A549 treated with RU486 at 1 μM for 4 hours (cell line): ENCODE measurements at places on chromosomes 2 and 18. TPM values are rescaled to one million over a fixed set of nuclear protein-coding genes. Genes with fewer than 3 reads are reported as not detected.

The LDLRAD4 gene
- 1.1 to 2.8 TPM (median 1.3 TPM) in 5 replicates for total RNA-seq

The GATA6 gene
- 2.0 to 2.9 TPM (median 2.6 TPM) in 5 replicates for total RNA-seq

The PSD4 gene
- 8.2 to 12.1 TPM (median 10.6 TPM) in 5 replicates for total RNA-seq

The SKOR2 gene
- total RNA-seq = not detected in 5 replicates

The TXNL4A gene
- total RNA-seq = 84.5 to 157 TPM (median 147 TPM) in 5 replicates
